ENCODE measurements at places on chromosomes 4 and X. TPM values are rescaled to one million over a fixed set of nuclear protein-coding genes. Genes with fewer than 3 reads are reported as not detected.

GRCh38 chrX:56978172-56978571 lies 17.2 kb downstream of the SPIN3 start:
- DNase-seq, result peak; percentile 29

DNA sequence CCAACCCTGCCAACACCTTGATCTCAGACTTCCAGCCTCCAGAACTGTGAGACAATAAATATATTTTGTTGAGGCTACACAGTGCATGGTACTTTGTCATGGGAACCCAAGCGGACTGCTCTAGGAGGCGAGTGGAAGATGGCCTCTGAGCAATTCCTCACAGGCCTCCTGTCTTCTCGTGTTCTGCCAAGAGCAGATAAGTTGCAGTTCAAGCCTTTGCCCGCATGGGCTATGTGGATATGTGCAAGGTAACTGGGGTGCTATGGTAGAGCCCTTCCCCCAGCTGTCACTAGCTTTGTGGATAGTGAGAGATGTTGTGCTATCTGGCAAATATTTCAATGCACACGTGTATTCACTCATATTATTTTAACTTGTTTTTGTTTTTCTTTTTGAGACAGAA lies 156.0 kb upstream of the BCOR start:
- DNase-seq, result no peak

DNA sequence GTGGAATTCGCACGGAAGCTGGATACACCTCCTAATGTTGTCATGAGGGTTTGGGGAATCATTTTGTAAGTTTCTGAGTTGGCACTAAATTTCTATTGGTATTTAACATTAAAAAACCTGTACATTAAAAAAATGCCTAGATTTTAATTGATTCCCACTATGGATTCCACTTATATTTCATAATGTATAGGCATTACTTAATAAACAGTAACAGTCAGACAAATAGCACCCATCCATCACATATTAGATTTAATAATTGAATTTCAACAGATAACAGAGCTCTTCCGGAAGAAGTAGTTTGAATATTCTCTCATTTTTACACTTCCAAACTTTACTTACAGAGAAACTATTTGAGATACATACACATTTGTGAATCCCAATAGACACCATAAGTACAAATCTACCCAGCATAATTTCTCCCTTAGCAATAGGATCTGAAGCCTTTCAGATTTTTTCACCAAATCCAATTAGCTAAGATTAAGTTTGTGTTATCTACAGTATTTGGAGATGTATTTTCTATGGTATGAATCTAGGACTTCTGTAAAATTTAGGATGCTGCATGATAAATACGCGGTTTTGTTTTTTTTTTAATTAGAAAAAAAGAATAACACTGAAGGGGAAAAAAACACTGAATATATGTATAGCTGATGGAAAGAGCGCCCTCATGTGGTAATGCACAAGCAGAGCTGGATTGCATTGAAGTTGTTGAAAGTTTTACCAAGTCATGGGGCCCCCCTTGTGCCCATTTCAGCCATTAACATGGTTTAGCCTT lies 12.2 kb upstream of the ODAM start:
- no peak for DNase-seq

GRCh38 chrX:37926700-37927099 lies 79.3 kb upstream of the DYNLT3 start:
- DNase-seq, result peak; percentile 53

VBP1 gene
- total RNA-seq, result 38.4 TPM

All from kidney (tissue), 22 donors.